ENCODE measurements at places on chromosomes 1 and 21.
A peak's percentile ranks its signal among the peaks of the same experiment; 100 is the strongest.

- DNase-seq: peak; percentile 97
These were observed 162.7 kb downstream of the IER5 start for GRCh38 chr1:181251001-181251712.

DNA sequence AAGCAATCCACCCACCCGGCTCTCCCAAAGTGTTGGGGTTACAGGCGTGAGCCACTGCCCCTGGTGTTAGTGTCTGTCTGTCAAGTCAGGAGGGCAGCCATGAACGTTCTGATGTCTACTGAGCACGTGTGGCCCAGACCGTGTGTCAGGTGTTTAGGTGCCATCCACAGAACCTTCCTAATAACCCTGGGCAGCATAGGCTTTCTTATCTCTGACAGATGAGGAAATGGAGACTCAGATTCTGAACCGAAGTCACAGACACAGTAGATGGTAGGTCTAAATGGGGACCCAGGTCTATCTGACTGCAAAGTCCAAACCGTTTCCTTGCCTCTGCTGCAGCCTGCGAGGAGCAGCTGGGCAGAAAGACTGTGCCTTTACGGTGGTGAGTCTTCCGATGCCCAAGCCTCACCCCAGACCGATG is 622 bp upstream of the IL6R start:
- no peak for DNase-seq

- no peak for DNase-seq
These were observed 56.8 kb upstream of the PDE9A start for GRCh38 chr21:42596657-42597056.

DNA sequence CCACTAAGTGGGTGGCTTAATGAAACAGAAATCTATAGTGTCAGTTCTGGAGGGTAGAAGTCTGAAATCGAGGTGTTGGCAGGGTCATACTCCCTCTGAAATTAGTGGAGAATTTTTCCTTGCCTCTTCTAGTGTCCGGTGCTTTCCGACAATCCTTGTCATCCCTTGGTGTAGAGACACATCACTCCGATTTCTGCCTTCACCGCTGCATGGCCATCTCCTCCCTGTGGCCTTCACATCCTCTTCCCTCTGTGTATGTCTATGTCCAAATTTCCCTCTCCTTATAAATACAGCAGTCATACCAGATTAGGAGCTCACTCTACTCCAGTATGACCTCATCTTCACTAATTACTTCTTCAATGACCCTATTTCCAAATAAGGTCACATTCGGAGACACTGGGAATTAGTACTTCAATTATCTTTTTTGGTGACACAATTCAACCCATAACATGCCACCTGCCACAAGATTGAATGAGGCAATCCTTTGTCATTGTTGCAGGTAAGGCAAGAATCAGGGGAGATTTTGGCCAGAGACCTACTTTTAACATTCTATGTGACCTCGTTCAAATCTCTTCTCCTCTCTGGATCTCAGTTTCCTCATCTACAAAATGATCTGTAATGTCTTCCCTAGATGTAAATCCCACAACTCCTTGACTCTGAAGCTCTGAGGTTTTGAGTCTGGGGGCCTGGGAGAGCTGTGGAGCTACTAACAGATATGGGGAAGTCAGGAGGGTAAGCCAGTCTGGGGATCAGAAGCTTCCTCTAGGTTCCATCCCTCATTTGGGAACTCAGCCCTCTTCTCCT is 16.1 kb downstream of the NAV1 start:
- DNase-seq: no peak

DNA sequence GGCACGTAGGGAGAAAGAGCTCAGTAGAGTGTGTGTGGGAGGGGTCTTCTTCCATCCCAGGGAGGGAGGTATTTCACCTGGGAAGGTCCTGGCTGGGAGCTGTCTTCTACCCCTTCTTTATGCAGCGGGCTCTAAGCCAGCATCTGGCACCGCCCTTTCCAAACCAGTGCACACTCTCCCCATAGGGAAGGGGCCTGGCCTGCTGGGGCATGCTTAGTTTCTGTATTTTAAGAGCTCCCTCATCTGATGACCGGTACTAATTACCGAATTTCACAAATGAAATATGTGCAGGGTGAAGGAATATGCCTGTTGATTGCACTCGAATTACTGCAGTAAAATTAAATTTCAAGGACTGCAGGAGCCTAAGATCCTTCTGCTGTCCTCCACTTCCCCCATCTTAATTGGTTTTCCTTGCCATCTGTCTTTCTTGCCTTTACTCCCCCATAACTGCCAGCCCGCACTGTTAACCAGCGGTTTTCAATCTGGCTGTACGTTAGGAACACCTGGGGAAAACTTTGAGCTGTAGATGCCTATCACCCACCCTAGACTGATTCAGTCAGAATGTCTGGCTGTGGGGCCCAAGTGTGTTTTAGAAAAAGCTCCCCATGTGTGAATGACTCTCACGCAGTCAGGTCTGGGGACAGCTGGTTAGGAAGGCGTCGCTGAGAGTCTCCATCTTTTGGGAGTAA is 20.1 kb downstream of the GALNT2 start:
- no peak for DNase-seq

DNA sequence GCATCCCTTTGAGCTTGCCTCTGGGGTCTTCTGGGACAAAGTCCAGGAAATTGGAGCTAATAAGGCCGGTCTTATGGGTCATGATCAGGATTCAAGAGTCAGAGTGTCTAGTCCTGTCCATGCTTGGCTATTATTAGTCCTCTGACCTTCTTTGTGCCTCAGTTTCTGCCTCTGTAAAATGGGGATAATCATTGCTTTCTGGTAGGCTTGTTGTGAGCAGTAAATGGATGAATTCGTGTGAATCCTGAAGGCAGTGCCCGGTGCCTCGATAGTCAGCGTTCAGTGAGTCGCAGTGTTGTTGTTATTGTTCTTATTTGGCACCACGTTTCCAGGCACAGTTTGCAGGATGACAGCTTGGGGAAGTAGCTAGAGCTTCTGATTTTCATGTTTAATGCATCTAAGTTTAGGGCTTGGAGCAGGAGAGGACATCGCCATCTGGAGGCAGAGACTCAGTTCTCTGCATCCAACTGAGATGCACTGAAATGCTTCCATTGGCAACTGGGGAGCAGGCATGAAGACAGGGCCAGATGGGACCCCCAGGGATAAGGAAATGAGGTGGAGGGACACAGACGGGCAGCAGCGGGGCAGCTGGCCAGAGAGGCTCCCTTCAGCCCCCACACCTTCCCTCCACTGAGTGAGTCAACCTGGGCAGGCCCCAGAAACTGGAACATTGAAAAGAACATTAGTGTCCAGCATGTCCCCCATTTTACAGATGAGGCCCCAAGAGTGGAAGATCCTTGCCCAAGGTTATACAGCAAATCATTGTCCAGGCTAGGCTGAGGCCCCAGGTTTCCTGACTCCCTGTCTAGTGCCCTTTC is 160.3 kb downstream of the PTPRU start:
- peak; percentile 79 for DNase-seq

GRCh38 chr1:246761396-246761795 is 37.2 kb downstream of the SCCPDH start:
- no peak for DNase-seq

GRCh38 chr1:173044656-173045055 is 6.1 kb downstream of the TNFSF18 start:
- DNase-seq: no peak

Data from G401 (cell line).